CD4-positive, alpha-beta T cell treated with Interleukin-12 subunit alpha and Interleukin-12 subunit beta, for 1 hour (primary cell): ENCODE measurements at places on chromosomes 5 and 9.
A peak's percentile ranks its signal among the peaks of the same experiment; 100 is the strongest.

- no peak for DNase-seq
Measured at GRCh38 chr5:87141544-87141943, 126.1 kb upstream of the RASA1 start.

DNA sequence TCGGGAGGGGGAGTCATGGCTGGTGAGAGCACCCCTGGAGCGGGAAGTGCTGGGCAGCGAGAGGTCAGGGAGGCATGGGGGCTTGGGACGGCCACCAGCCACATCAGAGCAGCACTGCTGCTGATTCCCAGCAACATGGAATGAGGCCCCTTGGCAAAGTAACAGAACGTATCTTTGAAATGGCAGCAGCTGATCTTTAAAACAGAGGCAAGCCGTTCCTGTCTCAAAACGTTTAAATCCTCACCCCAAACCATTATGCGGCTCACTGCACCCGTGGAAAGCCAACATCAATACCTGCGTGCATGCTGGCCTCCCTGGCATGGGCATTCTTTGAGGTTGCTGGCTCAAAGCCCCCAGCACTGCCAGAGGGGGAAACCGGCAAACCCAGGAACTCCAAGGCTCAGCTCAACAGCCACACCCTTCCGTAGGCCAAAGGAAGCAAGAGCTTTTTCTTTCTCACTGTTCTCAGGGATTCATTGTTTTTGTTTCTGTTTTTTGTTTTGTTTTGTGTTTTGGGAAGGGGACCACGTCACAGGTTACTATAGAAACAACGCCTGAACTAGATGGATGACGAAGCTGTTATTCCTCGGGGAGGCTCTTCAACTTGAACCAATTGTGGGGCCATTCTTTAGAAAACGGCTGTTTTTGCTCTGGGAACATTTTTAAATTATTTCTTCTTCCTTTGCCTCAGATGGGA, 28.1 kb upstream of the OBP2B start:
- no peak for DNase-seq

DNA sequence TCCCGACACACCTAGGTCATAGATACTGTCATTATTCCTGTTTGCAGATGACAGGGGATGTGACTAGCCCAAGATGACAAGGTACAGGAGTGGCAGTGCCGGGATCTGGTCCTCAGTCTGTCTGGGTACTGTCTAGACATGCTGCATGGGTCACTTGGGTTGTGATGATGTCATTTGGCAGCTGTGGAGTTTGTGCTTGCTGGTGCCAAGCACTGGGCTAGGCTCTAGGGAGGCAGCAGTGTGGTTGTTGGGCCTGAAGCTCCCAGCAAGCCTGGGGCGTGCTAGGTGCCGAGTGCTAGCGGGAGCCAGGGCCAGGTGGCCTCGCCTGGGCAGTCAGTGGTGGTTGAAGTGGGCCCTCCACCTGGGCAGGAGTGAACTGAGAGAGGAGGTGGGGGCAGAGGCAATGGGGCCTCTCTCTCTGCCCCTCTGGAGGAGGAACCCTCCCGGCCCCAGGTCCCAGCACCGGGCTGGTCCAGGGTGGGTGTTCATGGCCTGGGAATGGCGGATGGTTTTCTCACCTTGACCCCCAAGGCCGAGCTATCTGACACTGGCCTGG, 8.8 kb upstream of the ASB6 start:
- DNase-seq, result no peak

- no peak for DNase-seq
Measured at GRCh38 chr5:82730913-82731312, 346.3 kb downstream of the TMEM167A start.

DNA sequence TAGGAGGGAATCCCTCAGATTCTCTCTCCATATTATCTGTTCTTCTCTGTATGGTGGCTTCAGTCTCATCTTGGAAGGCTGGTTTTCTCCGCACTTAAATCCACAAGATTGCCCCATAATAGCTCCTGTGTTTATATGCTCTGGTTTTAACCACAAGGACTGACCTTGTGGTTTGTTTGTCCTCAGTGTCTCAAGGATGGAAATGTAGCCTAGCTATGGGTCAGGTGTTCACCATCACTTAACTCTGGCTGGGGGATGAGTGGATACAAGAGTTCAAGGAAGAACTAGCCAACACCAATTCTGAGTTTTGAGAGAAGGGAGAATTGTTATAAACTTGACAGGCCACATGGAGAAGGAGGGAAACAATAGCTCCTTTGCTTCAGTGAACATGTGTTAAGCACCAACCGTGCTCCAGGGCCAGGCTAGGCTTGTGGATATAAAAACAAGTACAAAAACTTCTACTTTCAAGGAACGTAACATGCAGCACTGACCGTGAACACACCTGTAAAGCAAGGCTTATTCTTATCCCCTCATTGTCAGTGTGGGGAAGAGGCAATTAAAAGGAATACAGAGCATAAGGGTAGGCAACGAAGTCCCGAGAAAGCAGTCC, 75.6 kb upstream of the VLDLR start:
- no peak for DNase-seq

DNA sequence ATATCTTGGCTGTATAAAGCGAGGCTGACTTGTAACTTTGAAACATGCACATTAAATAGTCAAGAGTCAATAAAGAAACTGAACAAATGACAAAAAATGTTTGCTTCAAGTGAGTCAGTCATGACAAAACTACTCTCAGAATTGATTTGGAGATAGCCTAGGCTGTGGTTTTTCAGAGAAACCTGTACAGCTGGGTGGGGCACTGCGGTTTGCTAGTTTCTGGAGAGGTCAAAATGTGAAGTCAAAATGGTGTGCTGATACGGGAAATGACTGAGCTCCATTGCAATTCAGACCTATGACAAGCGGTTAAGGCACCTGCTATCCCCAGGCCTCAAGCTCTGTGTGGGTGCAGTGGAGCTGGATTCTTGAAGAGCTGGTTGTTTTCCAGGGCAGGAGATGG, 10.3 kb upstream of the CD180 start:
- peak; percentile 90 for DNase-seq

DNA sequence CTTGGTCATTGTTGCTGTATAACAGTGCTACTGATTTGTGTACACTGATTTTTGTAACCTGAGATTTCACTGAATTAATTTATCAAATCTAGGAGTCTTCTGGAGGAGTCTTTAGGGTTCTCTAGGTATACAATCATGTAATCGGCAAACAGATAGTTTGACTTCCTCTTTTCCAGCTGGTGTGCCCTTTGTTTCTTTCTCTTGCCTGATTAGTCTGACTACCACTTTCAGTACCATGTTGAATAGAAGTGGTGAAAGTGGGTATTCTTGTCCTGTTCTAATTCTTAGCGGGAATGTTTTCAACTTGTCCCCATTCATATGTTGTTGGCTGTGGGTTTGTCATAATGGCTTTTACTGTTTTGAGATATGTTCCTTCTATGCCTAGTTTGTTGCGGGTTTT, 24.7 kb upstream of the RANBP6 start:
- DNase-seq, result no peak
